ENCODE measurements at places on chromosomes 13 and 19.

DNA sequence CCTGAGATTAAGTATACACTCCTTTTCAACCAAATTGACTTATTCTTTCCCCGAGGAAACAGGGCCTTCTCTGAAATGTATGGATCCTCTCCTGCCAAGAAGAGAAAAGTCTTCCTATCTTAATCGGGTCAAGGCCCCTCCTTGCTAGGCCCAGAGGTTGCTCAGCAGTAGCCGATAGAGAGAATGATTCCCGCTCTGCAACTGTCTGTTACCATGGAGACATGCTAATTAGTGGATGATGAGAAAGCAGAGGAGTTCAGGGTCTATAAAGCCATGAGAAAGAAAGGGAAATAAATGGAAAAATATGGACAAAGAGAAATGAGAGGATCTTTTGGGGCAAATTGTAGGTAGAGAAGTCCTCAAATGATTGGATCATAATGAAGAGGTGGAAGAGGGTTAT lies 103.5 kb downstream of the POU4F1 start:
- H3K36me3 ChIP-seq: no peaks in the 10 kb centered on the region
- no peaks in the 10 kb centered on the region for H3K27me3 ChIP-seq
- no peak overlapping the region for H3K27ac ChIP-seq
- no peaks in the 10 kb centered on the region for H3K4me1 ChIP-seq
- no peak for DNase-seq

- H3K36me3 ChIP-seq: no peaks in the 10 kb centered on the region
- no peaks in the 10 kb centered on the region for H3K27me3 ChIP-seq
- H3K4me1 ChIP-seq: no peaks in the 10 kb centered on the region
- H3K4me3 ChIP-seq: no peak overlapping the region
These were observed 330.1 kb downstream of the FGF14 start for GRCh38 chr13:102071711-102072110.

GRCh38 chr13:35485424-35485823 lies 8.9 kb upstream of the MAB21L1 start:
- H3K4me3 ChIP-seq: no peak overlapping the region
- H3K27ac ChIP-seq: no peak overlapping the region
- no peaks in the 10 kb centered on the region for H3K4me1 ChIP-seq
- DNase-seq: no peak

DNA sequence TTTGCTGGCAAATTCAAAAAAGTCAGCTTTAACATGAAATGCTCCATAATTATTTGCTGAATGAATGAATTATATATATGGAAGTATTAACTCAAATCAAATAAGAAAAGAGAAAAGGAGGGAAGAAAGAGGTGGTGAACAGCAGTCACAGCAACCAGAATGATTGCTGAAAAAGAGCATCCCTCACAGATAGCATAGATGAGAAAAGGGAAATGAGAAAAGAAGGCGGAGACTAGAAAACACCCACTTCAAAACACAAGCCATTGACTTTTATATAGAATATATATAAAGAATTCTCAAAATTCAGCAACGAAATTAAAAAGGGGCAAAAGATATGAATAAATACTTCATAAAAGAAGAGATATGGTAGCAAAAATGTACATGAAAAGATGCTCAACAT lies 75.2 kb downstream of the CAB39L start:
- H3K36me3 ChIP-seq: no peaks in the 10 kb centered on the region
- H3K4me3 ChIP-seq: no peak overlapping the region
- H3K27me3 ChIP-seq: no peaks in the 10 kb centered on the region
- no peak for DNase-seq

GRCh38 chr19:1856698-1857603 lies 6.4 kb downstream of the KLF16 start:
- H3K4me1 ChIP-seq: peaks cover 81% of the 10 kb centered on the region
- peak; percentile 51 for DNase-seq
- H3K4me3 ChIP-seq: peak overlapping the region; percentile 84
- H3K27ac ChIP-seq: peak overlapping the region; percentile 95
- H3K27me3 ChIP-seq: no peaks in the 10 kb centered on the region
- H3K36me3 ChIP-seq: no peaks in the 10 kb centered on the region

DNA sequence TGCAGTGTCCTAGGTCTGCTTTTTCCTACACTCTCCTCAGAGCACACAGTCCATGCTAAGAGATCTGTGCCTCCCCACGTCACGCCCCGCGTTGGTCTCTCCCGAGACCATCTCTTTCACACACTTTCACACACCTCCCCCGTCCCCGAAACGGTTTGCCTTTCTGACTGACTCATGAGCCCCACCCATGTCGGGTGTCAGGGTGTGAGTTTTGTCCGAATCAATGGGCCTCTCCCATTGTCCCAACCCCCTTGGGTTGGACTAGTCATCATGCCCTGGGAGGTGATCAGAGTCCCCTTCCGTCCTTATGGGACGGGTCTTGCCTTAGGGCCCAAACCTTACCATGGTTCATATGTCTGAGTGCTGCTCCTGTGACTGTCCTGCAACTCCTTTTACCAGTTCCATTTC lies 214.0 kb upstream of the HTR2A start:
- peak overlapping the region; percentile 43 for H3K27ac ChIP-seq
- H3K4me3 ChIP-seq: no peak overlapping the region
- no peaks in the 10 kb centered on the region for H3K4me1 ChIP-seq
- no peak for DNase-seq
- no peaks in the 10 kb centered on the region for H3K36me3 ChIP-seq
- no peaks in the 10 kb centered on the region for H3K27me3 ChIP-seq

DNA sequence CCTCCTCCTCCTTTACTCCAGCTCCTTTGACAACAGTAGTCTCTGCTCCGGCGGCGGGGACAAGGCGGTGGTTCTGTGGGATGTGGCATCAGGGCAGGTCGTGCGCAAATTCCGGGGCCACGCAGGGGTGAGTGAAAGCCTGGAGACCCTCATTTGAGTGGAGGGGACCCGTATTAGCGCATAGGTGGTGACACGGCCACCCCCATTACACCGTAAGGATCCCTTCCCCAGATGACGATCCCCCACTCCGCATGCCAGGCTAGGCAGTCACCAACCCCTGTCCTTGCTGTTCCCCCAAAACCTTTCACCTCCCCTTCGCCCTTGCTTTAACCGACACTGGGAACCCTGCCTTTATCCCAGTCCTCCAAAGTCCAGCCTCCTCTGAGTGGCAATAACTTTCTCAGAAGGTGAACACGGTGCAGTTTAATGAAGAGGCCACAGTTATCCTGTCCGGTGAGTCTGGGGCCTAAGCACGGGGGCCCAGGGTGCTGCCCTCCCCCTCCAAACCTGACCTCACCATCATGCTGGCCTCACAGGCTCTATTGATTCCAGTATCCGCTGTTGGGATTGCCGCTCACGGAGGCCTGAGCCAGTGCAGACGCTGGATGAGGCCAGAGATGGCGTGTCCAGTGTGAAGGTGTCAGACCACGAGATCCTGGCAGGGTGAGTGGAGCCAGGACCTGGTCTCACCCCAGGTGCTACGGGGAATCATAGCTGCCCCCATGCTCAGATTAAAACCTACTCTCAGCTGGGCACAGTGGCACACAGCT lies 3.7 kb downstream of the WDR83 start:
- no peak for DNase-seq
- H3K36me3 ChIP-seq: peaks cover 12% of the 10 kb centered on the region
- H3K4me3 ChIP-seq: peak overlapping the region; percentile 71
- H3K4me1 ChIP-seq: peaks cover 34% of the 10 kb centered on the region
- peak overlapping the region; percentile 86 for H3K27ac ChIP-seq

DNA sequence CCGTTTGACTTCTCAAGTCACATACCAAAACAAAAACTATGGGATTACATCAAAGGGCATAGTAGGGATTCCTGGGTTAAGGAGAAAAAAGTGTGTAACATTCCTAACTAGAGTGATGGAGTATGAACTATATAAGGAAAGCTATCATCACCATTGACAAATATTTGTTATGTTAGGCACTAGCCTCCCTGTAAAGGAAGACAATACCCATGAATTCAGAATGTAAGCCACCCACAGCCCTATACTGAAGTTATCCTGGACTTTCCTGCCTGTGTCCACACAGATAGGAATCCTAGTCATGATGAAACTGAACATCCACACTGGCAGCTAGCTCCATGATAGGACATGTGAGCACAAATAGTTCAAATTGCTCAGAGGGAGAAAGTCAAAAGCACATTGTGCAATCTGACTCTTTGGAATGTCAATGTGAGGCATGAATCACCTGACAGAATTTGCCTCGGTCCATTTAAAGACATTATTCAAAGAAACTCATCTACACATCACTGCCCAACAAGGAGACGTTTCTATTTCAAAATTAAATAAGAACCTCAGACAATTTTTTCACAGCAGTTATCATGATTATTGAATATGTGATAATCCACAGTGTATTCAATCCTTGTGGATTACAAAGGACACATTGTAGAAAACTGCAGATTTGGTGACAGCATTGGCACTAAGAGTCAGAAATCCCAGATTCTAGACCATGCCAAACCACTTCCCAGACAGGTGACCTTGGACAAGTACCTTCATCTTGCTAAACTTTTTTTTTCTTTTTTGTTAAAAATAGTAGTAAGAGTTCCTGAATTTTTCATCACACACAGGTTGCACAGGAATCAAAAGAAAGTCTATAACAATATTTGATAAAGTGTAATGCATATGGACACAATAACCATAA lies 529.3 kb downstream of the IRS2 start:
- no peaks in the 10 kb centered on the region for H3K27me3 ChIP-seq
- no peaks in the 10 kb centered on the region for H3K4me1 ChIP-seq
- H3K4me3 ChIP-seq: no peak overlapping the region
- H3K27ac ChIP-seq: no peak overlapping the region

DNA sequence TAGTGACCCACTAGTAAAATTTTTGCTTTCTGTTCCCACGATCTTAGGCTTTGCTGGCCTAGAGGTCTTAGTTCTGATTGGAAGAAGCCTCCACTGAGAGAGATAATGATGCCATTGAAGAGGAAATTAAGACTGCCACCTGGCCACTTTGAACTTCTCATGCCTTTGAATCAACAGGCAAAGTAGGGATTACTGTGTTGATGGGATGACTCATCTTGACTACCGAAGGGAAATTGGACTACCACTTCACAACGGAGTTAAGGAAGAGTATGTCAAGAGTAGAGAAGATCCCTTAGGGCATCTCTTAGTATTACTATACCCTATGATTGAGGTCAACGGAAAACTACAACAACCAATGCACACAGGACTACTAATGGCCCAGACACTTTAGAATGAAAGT lies 12.7 kb upstream of the FREM2 start:
- no peaks in the 10 kb centered on the region for H3K36me3 ChIP-seq
- no peaks in the 10 kb centered on the region for H3K27me3 ChIP-seq
- DNase-seq: no peak
- H3K27ac ChIP-seq: no peak overlapping the region
- no peak overlapping the region for H3K4me3 ChIP-seq

- no peaks in the 10 kb centered on the region for H3K27me3 ChIP-seq
- H3K4me3 ChIP-seq: no peak overlapping the region
- no peaks in the 10 kb centered on the region for H3K36me3 ChIP-seq
- no peak overlapping the region for H3K27ac ChIP-seq
- no peaks in the 10 kb centered on the region for H3K4me1 ChIP-seq
These were observed 117.9 kb downstream of the RBM26 start for GRCh38 chr13:79287939-79288795.

- H3K27ac ChIP-seq: no peak overlapping the region
- H3K27me3 ChIP-seq: no peaks in the 10 kb centered on the region
- DNase-seq: no peak
- no peaks in the 10 kb centered on the region for H3K4me1 ChIP-seq
- H3K36me3 ChIP-seq: no peaks in the 10 kb centered on the region
These were observed 70.2 kb downstream of the SPACA7 start for GRCh38 chr13:112446347-112446861.

DNA sequence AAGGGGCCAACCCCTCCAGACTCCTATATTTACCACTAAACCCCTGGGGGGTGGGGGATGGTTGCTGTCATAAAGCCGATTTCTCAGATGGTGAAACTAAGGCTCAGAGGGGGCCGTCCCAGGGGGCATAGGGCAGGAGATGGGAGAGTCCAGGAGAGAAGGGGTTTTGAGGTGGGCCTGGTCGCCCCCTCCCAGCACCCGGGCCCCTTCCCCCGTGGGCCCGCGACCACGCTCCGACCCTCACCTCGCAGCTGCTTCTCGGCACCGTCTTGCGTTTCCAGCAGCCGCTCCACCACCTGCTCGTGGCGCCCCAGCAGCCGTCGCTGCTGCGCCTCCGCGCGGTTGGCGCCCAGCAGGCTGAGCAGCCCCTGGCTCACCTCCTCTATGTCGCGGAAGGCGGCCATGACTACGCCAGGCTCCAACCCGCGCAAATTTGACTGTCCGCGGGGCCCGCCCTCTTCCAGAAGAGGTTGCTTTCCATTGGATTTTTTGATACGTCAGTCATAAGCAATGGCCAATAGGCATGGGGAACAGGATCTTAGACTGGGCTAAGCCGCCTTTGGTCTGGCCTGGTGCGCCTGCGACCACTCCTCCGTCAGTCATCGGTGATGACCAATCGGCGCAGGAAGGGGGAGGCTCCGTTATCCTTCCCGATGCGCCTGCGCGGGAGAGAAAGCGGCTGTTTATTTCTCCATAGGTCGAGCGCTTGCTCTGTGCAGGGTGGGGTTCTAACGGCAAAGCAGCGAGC lies at the start of gene SPC24:
TSS of gene SPC24 (minus strand) at position 410 of the 748 bp plus-strand sequence. CDS start at position 404, 6 bp downstream.
- H3K4me1 ChIP-seq: peaks cover 6% of the 10 kb centered on the region
- peak; percentile 92 for DNase-seq
- H3K4me3 ChIP-seq: peak within 1 kb of the TSS; percentile 83
- H3K27me3 ChIP-seq: no peaks in the 10 kb centered on the region
- peak within 1 kb of the TSS; percentile 66 for H3K27ac ChIP-seq

DNA sequence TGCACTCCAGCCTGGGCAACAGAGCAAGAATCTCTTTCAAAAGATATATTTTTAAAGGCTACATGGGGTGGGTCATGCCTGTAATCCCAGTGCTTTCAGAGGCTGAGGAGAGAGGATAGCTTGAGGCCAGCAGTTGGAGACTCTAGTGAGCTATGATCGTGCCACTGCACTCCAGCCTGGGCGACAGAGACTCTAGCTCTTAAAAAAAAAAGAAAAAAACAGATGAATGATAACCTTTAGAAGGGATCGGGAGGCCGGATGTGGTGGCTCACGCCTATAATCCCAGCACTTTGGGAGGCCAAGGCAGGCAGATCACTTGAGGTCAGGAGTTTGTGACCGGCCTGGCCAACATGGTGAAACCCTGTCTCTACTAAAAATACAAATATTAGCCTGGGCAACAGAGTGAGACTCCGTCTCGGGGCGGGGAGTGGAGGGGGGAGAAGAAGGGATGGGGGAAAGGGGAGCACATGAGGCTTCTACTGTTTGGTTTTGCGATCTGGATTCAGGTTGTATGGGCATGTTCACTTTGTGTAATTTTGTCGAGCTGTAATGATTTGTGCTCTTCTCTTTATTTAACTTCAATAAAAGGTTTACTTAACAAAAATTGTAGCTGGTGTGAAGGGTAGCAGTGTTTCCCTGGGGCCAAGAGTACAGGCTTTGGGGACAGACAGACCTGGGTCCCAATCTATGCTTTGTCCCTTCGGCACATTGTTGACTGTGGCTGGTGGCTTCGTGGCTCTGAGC lies 1.1 kb upstream of the PSMC4 start:
- H3K36me3 ChIP-seq: peaks cover 18% of the 10 kb centered on the region
- H3K4me3 ChIP-seq: peak overlapping the region; percentile 72
- peaks cover 32% of the 10 kb centered on the region for H3K4me1 ChIP-seq
- no peaks in the 10 kb centered on the region for H3K27me3 ChIP-seq
- DNase-seq: no peak
- peak overlapping the region; percentile 96 for H3K27ac ChIP-seq

GRCh38 chr19:29665826-29666577 lies 741 bp downstream of the PLEKHF1 start:
- DNase-seq: no peak
- peak overlapping the region; percentile 91 for H3K4me3 ChIP-seq
- no peaks in the 10 kb centered on the region for H3K36me3 ChIP-seq
- peaks cover 50% of the 10 kb centered on the region for H3K4me1 ChIP-seq

- H3K4me1 ChIP-seq: no peaks in the 10 kb centered on the region
- no peaks in the 10 kb centered on the region for H3K27me3 ChIP-seq
- H3K36me3 ChIP-seq: no peaks in the 10 kb centered on the region
- no peak overlapping the region for H3K27ac ChIP-seq
- DNase-seq: no peak
- H3K4me3 ChIP-seq: no peak overlapping the region
These were observed 188.5 kb downstream of the LACC1 start for GRCh38 chr13:44068169-44068568.

All from CD8-positive, alpha-beta memory T cell (primary cell).